ENCODE measurements at places on chromosomes 1 and 21.

DNA sequence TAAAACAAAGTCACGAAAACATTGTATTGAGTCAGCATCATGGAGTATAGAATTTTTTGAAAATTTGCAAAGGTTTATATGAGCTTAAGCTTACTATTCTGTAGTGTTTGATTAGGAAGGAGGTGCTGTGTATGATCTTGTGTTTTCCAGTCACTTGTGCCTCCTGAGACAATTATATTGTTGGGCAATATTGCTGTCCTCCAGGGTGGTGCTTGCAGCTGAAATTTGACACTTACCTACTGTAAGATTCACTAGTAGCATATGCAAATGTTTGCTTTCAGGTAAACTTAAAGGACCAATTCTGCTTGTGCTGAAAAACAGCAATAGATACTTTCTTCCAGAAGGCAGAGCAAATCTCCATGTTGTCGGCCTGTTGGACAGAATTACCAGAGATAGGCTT is 268.0 kb downstream of the TGFB2 start:
- DNase-seq: peak; percentile 73

- no peak for DNase-seq
Observed at GRCh38 chr21:25568246-25568645, 39.0 kb downstream of the MRPL39 start.

DNA sequence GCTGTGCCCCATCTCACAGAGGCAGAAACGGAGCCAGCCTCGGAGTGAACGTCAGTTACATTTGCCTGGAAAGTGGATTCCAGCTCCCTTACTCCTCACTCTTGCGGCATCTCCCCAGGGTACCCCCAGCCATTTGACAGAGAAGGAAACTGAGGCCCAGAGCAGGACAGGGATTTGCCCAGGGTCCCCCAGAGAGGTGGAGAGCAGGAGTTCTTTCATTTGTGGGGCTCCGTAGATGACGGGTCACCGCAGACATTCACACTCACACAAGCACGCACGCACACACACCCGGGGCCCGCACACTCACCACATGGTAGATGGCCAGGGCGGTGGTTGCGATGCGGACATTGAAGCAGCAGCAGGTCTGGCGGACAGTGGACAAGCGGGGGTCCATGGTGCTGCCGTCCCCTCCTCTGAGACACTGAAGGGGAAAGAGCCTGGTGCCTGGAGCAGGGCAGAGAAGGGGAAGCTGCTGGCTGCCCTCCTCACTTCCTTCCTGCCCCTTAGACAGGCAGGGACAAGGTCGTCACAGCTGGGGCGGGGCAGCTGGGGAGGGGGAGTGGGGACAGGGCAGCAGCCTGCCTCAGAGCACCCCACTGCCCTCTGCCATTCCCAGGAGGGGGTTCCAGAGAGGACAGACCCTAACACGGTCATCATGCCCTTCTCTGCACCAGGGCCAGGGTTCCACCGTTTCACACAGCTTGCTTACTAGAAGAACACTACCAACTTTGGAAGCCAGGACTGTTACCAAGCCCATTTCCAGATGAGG is at the start of gene LAPTM5:
TSS of gene LAPTM5 (minus strand) at position 423 of the 769 bp plus-strand sequence. CDS start at position 394, 29 bp downstream.
- DNase-seq: no peak

DNA sequence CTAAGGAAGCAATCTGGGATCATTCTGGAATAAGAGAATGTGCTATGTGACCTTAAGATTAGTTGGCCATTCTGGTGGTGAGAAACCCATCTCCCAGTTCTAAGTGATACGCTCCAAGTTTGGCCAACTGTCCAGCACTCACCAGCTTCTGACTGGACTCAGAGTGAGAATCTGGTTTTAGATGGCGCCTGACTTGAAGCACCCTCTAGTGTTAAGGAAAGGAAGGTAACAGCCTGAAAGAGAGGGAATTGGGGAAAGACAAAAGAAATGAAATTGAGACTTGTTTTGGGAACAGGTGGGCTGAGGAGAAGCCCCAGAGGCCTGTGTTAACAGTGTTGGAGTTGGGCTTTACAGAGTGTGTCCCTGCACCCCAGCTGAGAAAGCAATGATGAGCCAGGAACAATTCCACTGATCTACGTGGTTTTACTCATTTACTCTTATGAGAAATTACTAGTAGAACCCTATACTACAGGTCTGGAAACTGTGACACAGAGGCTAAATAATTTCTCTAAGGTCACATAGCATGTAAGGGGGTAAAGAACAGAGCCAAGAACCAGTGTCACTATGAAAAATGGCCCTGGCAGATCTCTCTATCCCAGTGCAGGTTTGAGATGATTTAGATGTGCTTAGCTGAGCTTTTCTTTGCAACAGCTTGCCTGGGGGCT is 9.3 kb upstream of the FCAMR start:
- peak; percentile 49 for DNase-seq

DNA sequence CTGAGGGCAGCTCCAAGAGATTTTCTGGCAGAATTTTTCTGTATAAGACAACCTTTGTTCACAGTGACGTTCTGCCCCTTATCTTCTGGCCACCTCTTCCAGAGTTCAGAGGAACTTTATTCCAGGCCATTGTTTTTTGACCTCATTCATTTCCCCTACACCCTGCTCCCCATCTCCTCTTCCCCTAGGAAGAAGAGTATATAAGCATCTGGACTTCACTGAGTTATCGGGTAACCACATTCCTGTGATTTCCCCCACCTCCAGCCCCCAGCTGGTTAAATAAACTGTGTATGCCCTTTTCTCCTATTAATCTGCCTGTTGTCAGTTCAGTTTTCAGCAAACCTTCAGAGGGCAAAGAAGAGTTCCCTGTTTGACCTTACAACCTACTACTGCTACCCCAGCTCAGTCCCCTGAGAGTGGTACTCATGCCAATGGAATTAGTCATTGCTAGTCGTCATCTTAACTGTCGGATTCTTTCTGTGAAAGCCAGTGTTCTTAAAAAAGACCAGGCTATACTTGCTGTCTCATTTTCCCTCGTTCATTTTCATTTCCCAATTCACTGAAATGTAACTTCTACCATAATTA is 14.3 kb upstream of the ALG14 start:
- no peak for DNase-seq

DNA sequence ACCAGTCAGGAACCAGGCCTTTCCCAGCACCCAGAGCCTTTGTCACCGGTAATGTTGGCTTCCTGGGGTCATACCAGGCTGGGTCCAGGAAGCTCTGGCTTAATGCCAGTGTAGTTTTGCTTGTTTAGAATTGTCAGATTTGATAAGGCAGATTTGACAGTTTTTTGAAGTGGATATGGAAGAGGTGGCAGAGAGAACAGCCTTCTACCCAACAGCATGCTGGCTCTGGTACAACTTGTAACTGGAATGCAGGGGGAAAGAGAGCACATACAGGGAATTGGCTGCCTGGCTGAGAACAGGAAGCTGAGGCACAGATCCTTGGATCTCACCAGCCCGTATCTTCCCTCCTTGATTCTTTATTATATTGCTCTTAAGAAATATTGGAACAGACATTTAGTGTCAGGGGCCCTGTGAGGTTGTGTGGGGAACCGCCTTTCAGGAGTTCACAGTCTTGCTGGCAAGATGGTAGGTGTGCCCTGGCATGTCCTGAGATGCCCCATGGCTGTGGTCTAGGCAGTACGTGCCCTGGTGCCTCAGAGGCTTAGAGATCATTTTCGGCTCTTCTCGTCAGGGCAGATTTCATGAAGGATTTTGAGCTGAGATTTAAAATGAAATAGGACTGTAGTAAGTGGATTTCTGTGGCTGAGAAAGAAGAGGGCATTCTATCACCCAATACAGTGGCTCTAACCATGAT is 227.0 kb downstream of the PBX1 start:
- peak; percentile 53 for DNase-seq

DNA sequence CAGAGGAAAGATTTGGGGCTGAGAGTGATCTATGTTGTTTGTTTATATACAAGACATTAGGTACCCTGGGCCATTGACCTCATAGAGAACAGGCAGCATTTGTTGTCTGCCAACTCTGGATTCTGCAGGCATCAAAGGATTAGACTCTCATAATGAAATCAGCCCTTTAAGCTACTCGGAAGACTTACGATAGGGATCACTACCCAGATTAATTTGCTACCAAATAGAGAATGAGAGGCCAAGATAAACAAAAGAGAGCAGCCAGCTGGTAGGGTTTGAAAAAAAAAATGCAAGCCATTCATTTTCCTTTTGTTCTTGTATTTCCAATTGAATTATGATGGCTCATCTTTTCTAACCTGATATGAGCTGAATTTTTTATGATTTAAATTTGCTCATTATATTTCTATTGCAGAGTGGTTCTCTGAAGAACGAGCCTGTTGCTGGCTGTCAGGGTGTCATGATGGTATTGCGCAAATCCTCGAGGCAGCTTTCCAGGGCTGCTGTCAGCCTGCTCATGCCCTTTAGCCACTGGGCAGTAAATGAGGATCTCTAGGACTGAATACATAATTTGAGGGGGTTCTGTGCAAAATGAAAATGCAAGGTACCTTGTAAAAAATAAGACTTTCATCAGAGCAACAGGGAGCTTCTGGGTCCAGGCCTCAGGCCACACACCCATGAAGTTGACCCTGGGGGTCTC is 116.4 kb upstream of the KCNJ15 start:
- peak; percentile 95 for DNase-seq

DNA sequence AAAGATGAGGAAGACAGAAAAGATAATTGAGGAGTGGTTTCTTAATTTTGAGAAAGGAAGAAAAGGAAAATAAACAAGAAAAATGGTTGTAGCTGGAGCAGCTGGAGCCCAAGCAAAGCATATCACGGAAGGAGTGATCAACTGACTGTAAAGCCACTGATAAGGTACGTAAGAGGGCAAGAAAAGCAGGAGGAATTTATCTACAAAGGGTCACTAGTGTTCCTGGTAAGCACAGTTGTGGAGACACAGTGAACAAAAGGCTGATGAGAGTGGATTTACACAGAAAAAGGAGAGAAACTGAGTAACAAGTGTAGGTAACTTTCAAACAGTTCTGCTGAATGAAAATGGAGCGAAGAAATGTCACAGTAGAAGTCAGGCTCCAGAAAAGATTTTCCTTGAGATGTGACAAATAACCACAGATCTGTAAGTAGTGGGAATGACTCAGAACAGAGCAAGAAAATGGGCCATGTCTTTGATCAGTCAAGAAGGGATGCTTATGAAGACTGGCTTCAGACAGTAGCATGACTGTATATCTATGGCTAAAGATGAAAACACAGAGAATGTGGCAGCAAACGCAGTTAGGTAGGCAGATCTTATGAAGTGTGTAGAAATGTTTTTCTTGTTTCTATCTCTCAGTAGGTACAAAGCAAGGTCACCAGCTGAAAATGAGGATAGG is 45.6 kb upstream of the RBM34 start:
- DNase-seq: no peak

GRCh38 chr1:151741516-151741915 is 20.2 kb downstream of the RIIAD1 start:
- no peak for DNase-seq

GRCh38 chr21:46089285-46089684 is 8.6 kb upstream of the COL6A2 start:
- no peak for DNase-seq

GRCh38 chr1:116760996-116761665 is 6.9 kb downstream of the CD2 start:
- DNase-seq: no peak

DNA sequence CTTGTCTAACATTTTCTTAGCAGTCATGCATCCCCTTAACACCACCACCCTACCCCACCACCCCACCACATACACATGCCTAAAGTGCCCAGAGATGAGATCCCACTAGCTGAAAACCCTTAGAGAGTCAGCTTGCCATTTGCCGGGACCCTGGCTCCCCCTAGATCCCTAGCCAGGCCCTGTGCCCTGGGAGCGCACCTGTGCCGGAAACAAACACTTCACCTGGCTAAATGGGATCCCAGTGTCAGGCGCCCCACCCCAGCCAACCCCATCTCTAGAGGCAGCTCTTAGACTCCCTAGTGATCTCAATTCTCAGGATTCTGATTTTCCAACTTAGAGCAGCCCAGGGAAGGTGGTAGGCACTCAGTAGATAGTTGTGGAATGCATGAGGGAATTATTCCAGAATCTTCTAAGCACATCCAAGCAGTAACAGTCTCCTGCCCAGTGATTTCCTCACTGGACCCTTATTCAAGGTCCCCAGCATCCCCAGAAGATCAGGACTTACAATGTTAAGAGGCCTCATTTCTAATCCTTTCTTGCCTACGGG is 105.2 kb downstream of the LAMC2 start:
- DNase-seq: no peak

- no peak for DNase-seq
Observed at GRCh38 chr1:219092206-219092605, 81.5 kb upstream of the LYPLAL1 start.

DNA sequence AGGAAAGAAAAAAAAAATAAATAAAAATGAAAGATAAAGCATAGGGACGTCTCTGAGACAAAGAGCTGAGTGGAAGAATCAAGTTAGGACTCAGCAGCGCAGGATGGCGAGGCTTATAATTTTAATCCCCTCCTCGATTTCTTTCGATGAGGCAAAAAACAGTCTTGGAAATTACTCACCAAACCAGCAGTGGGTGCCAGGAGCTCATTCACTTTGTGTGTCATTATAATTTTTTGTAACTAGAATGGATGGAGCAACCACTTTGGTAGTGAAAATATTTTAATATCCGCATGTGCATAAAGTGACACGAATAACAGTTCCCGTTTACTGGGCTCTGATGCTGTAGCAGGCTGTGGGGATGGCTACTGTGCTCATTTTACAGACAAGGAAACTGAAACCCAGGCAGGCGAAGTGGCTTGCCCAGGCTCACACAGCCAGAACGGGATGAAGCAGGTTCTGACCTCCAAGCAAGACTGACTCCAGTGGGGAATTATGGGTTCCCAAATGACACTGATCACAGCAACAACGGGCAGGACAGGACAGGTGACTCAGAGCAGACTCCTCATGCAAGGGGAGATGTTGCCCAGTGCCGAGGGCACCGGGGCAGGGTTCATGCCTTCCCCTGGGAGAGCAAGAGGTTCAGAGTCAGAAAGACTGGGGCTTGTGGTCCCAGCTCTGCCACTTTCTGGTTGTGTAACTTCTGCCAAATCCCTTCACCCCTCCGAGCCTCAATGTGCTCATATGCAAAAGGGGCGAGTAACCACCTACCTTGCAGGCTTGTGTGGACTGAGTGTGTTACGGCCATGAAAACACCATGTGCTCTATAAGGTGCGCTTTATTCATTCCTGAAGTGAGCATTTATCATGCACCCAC is 63.6 kb downstream of the RUNX3 start:
- no peak for DNase-seq

GRCh38 chr1:171754353-171754705 is 12.5 kb upstream of the VAMP4 start:
- DNase-seq: no peak

- no peak for DNase-seq
Observed at GRCh38 chr1:186738926-186739325, 58.7 kb upstream of the PTGS2 start.

DNA sequence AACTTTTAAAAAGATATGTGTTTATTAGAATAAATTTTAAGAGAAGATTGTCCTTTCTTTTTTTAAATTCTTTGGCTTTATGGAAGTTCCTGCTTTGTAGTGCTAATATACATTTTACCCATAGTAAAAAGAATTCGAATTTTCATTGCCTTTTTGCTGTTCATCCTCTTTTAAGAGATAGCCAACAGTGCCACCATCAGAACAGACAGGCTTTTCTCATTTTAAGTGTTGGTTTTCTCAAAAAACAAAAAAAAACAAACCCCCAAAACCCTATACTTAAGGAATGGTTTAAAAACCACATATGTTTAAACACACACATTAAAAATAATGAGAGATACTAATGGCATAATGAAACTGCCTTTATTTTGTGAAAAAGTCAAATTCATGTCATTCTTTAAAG is 118.8 kb downstream of the NEK7 start:
- DNase-seq: peak; percentile 68

Measured in NCI-H69 (cell line).